Keratinocyte (primary cell): ENCODE measurements at places on chromosomes 1 and 21. TPM values are rescaled to one million over a fixed set of nuclear protein-coding genes. Genes with fewer than 3 reads are reported as not detected.

- DNase-seq = no peak
- peaks cover 3% of the 10 kb centered on the region for H3K36me3 ChIP-seq
- H3K4me3 ChIP-seq = no peak overlapping the region
- no peaks in the 10 kb centered on the region for H3K27me3 ChIP-seq
Measured at GRCh38 chr1:204461331-204462228, 33.0 kb downstream of the PIK3C2B start.

GRCh38 chr1:59473831-59474230 is 176.9 kb downstream of the FGGY start:
- no peaks in the 10 kb centered on the region for H3K27me3 ChIP-seq
- no peak for DNase-seq
- peaks cover 13% of the 10 kb centered on the region for H3K4me1 ChIP-seq
- no peak overlapping the region for H3K27ac ChIP-seq
- no peak overlapping the region for H3K4me3 ChIP-seq

- no peak overlapping the region for H3K4me3 ChIP-seq
- H3K27ac ChIP-seq = peak overlapping the region; percentile 59
- peaks cover 28% of the 10 kb centered on the region for H3K4me1 ChIP-seq
- peak; percentile 98 for DNase-seq
- no peaks in the 10 kb centered on the region for H3K36me3 ChIP-seq
Measured at GRCh38 chr1:31152181-31152795, 86.8 kb upstream of the PUM1 start.

- H3K4me1 ChIP-seq = no peaks in the 10 kb centered on the region
- H3K27me3 ChIP-seq = no peaks in the 10 kb centered on the region
- H3K27ac ChIP-seq = no peak overlapping the region
- no peaks in the 10 kb centered on the region for H3K36me3 ChIP-seq
- DNase-seq = no peak
Measured at GRCh38 chr1:119318466-119319309, 49.9 kb upstream of the HAO2 start.

DNA sequence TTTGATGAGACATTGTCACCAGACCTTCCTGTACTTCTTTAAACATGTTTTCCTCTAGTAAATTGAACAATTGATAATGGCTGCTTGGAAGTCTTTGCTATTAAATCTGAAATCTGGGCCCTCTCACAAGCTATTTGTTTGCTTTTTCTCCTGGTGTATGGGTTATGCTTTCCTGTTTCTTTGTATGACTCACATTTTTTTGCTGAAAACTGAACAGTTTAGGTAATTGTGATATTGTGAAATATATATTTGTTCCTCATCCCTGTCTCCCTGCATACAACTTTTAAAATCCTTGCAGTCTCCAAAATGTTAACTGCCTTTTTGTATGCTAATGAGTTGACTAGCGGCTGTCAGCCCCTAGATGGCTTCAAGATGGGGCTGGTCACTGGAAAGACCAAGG is 61.6 kb downstream of the MAP3K21 start:
- H3K4me1 ChIP-seq = peaks cover 5% of the 10 kb centered on the region
- H3K36me3 ChIP-seq = no peaks in the 10 kb centered on the region

- peaks cover 15% of the 10 kb centered on the region for H3K4me1 ChIP-seq
- peak overlapping the region; percentile 28 for H3K4me3 ChIP-seq
- no peaks in the 10 kb centered on the region for H3K27me3 ChIP-seq
- no peak for DNase-seq
Measured at GRCh38 chr1:25239681-25240541, 7.3 kb downstream of the RSRP1 start.

- H3K27me3 ChIP-seq = no peaks in the 10 kb centered on the region
- peaks cover 12% of the 10 kb centered on the region for H3K36me3 ChIP-seq
- H3K27ac ChIP-seq = no peak overlapping the region
- H3K4me3 ChIP-seq = no peak overlapping the region
- H3K4me1 ChIP-seq = peaks cover 4% of the 10 kb centered on the region
- no peak for DNase-seq
Measured at GRCh38 chr1:32303997-32304622, 12.2 kb downstream of the HDAC1 start.

GRCh38 chr1:2971609-2972008 is 49.7 kb upstream of the ACTRT2 start:
- no peak for DNase-seq
- no peaks in the 10 kb centered on the region for H3K27me3 ChIP-seq
- H3K27ac ChIP-seq = no peak overlapping the region
- H3K36me3 ChIP-seq = no peaks in the 10 kb centered on the region

GRCh38 chr1:237042526-237042891 is 525 bp downstream of the RYR2 start:
- H3K4me1 ChIP-seq = no peaks in the 10 kb centered on the region
- no peak overlapping the region for H3K27ac ChIP-seq
- H3K4me3 ChIP-seq = no peak overlapping the region
- no peaks in the 10 kb centered on the region for H3K36me3 ChIP-seq

- peaks cover 12% of the 10 kb centered on the region for H3K4me1 ChIP-seq
- no peaks in the 10 kb centered on the region for H3K36me3 ChIP-seq
- H3K27ac ChIP-seq = no peak overlapping the region
- H3K27me3 ChIP-seq = no peaks in the 10 kb centered on the region
- DNase-seq = no peak
- H3K4me3 ChIP-seq = no peak overlapping the region
Measured at GRCh38 chr1:1285102-1285571, 4.9 kb downstream of the SCNN1D start.

DNA sequence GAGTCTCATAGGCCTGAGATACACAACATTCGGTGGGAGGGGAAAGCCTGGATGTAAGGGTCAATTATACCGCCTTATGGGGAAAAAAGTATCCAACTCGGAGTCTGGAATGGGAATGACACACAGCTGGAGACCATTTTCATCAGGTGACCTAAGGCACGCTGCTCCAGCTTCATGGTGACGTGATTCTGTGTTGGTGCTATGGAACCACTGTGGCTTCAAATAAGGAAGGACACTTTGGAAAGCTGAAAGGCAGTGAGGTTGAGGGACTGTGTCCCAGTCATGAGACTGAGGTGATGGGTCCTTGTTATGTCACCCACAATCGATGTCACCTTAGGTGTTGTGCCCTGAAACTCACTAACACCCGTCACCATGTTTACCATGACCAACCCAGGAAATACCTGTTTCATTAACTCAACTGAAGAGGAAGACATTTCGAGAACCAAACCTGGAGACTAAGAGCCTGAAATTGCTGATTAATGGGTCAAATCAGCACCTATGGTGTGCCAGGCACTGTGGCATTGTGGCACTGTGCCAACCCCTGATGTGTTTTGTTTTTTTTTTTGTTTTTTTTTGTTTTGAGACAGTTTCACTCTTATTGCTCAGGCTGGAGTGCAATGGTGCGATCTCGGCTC is 54.5 kb downstream of the IRF2BP2 start:
- peaks cover under 1% of the 10 kb centered on the region for H3K4me1 ChIP-seq
- H3K27me3 ChIP-seq = no peaks in the 10 kb centered on the region
- no peak overlapping the region for H3K27ac ChIP-seq
- no peak for DNase-seq
- H3K4me3 ChIP-seq = no peak overlapping the region

DNA sequence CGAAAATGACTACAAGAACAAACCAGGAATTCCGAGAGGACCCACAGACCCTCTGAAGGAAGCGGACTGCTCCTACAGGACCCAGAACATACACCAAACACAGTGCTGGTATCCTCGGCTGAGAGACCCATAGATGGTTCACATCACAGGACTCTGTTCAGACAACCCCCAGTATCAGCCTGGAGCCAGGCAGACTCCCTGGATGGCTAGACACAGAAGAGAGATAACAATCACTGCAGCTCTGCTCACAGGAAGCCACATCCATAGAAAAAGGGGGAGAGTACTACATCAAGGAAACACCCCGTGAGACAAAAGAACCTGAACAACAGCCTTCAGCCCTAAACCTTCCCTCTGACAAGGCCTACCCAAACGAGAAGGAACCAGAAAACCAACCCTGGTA is 434.0 kb upstream of the NR5A2 start:
- H3K27me3 ChIP-seq = no peaks in the 10 kb centered on the region
- H3K4me3 ChIP-seq = no peak overlapping the region
- no peaks in the 10 kb centered on the region for H3K36me3 ChIP-seq
- H3K27ac ChIP-seq = no peak overlapping the region

DNA sequence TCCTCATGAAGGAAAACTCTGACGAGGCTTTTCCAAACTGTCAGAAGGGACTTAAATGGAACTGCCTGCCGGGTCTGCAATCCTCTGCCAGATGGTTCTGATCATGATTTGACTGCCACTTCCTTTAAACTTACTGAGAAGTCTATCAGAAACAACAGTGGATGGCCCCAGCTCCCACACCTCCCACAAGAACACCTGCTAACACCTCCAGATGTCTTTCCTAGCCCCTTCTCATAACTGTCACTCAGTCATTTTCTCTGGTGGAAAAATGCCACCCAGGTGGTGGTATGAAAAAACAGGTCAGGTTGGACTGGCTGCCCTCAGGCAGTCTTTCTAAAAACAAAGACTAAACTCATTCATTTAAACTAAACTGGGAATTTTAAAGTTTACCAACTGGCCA is 66.7 kb upstream of the ABCD3 start:
- no peak for DNase-seq
- no peak overlapping the region for H3K27ac ChIP-seq
- H3K4me3 ChIP-seq = no peak overlapping the region
- H3K27me3 ChIP-seq = peaks cover 20% of the 10 kb centered on the region

DNA sequence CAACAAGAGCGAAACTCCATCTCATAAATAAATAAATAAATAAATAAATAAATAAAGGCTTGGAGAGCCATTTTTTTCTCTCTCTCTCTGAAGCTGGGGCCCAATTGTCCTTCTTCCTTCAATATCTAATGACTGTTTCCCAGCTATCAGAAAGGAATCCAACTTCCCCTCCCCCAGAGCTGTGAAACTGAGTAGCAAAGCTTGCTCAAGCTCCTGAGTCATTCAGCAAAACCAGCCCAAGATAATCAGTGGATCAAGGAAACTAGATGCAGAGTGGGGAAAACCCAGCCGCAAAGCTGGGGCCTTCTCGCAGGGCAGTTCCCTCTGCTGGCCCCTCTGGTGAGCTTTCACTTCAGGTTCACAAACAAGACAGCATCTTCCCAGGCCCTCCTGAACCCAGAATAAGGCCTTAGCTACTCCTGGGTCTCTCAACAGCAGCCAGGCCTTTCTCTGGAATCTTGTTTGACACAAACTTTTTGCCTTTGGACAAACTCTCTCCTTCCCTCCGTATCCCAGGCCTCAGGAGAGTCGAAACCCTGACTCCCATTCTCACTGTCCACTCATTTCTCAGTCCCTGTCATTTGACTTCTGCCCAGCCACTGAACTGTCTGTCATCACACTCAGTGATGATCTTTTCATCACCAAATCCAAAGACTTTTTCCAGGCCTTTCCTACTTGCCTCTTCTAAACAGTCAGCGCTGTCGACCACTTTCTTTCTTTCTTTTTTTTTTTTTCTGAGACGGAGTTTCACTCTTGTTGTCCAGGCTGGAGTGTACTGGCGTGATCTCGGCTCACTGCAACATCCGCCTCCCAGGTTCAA is 18.0 kb upstream of the PTP4A2 start:
- H3K36me3 ChIP-seq = no peaks in the 10 kb centered on the region
- H3K4me3 ChIP-seq = no peak overlapping the region
- peaks cover 29% of the 10 kb centered on the region for H3K4me1 ChIP-seq
- H3K27ac ChIP-seq = peak overlapping the region; percentile 96
- DNase-seq = peak; percentile 80

DNA sequence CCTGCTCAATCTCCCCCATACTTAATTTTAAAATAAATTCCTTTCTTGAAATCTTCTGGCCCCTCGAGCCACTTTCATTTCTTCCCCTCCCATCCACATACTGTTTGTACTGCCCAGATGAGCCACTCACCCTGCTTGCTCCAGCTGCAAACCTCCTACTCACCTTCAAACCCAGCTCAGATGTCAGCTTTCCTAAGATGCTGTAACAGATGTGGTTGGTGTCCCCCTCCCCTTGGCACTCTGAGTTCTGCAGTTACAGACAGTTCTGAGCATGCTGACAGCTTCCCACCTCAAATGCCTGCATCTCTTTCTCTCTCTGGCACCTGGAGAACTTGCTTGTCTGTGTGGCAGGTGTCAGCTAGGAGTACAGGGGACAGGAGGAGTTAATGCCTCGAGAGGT is 106.7 kb downstream of the PTPRU start:
- no peaks in the 10 kb centered on the region for H3K4me1 ChIP-seq
- no peak overlapping the region for H3K27ac ChIP-seq
- H3K27me3 ChIP-seq = peaks cover 3% of the 10 kb centered on the region

DNA sequence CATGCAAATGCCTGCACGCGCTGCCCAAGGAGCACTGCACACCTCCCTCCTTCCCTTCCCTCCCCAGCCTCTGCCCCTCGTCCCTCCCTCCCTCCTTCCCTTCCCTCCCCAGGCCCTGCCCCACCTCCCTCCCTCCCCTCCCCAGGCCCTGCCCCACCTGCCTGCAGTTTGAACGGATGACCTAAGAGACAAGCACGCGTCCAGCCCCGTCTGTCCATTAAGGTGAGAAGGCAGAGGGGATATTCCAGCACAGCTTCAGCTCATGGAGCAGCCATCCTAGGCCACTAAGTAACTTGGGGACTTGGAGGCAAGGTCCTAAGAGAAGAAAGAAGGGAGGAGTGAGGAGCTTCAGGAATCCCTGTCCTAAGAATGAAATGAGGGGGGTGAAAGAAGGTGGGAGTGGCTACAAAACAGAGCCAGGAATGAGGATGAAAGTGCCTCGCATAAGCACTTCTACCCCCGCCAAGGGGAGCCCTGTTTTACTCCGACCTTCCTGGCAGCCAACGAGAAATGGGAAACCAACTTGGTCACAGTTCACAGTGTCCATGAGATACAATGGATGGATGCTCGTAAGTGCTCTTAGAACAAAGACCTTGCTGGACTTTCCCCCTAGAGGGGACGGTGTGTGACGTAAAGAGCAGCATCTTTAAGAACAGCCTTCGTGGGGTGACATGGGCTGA is 21.3 kb upstream of the EFHD2 start:
- H3K36me3 ChIP-seq = no peaks in the 10 kb centered on the region
- no peak for DNase-seq
- H3K27ac ChIP-seq = no peak overlapping the region
- H3K27me3 ChIP-seq = peaks cover 19% of the 10 kb centered on the region
- H3K4me1 ChIP-seq = no peaks in the 10 kb centered on the region

GRCh38 chr1:53956308-53957168 is 10.4 kb downstream of the LRRC42 start:
- H3K27ac ChIP-seq = peak overlapping the region; percentile 79
- H3K27me3 ChIP-seq = no peaks in the 10 kb centered on the region
- H3K36me3 ChIP-seq = peaks cover 20% of the 10 kb centered on the region
- peak overlapping the region; percentile 36 for H3K4me3 ChIP-seq

GRCh38 chr1:226827458-226827857 is 43.0 kb upstream of the PSEN2 start:
- H3K27ac ChIP-seq = peak overlapping the region; percentile 78
- no peaks in the 10 kb centered on the region for H3K36me3 ChIP-seq
- H3K4me3 ChIP-seq = no peak overlapping the region
- no peak for DNase-seq
- H3K4me1 ChIP-seq = peaks cover 11% of the 10 kb centered on the region

GRCh38 chr1:15324869-15325335 is 77.9 kb downstream of the FHAD1 start:
- no peaks in the 10 kb centered on the region for H3K36me3 ChIP-seq
- H3K4me1 ChIP-seq = no peaks in the 10 kb centered on the region
- H3K27me3 ChIP-seq = no peaks in the 10 kb centered on the region
- no peak overlapping the region for H3K27ac ChIP-seq

LIN28A gene
- 0.03 TPM in 1 of 3 replicates, not detected in the others for polyA plus RNA-seq

CD5L gene
- not detected in 3 replicates for polyA plus RNA-seq

FALEC gene
- 0.12 to 0.13 TPM in 2 of 3 replicates, not detected in the other for polyA plus RNA-seq

ATF6 gene
- 16.4 to 19.7 TPM (median 18.3 TPM) in 3 replicates for polyA plus RNA-seq

HSF2BP gene
- polyA plus RNA-seq = 6.1 to 8.7 TPM (median 6.7 TPM) in 3 replicates

LCE1C gene
- polyA plus RNA-seq = 1.8 TPM in 3 replicates

B3GALT2 gene
- not detected in 3 replicates for polyA plus RNA-seq
